MCF 10A (cell line): ENCODE measurements at places on chromosomes 3 and 15.

DNA sequence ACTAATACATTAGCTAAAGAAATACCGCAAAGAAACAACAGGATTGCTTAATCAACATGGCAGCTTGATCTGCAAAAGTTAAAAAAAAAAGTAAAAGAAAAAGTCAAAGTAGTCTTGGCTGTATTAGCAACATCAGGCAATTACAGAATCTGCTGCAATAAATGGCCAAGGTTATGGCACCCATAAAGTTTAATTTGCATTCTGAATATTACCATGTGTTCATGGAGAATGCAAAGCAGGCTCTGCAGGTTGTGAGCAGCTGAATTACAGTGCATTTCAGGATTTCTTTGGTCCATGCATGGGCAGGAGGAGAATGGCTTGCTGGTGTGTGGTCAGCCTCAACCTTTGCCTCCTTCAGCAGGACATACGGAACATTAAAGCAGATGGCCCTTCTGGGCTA lies 199.1 kb upstream of the AZI2 start:
- DNase-seq, result no peak

DNA sequence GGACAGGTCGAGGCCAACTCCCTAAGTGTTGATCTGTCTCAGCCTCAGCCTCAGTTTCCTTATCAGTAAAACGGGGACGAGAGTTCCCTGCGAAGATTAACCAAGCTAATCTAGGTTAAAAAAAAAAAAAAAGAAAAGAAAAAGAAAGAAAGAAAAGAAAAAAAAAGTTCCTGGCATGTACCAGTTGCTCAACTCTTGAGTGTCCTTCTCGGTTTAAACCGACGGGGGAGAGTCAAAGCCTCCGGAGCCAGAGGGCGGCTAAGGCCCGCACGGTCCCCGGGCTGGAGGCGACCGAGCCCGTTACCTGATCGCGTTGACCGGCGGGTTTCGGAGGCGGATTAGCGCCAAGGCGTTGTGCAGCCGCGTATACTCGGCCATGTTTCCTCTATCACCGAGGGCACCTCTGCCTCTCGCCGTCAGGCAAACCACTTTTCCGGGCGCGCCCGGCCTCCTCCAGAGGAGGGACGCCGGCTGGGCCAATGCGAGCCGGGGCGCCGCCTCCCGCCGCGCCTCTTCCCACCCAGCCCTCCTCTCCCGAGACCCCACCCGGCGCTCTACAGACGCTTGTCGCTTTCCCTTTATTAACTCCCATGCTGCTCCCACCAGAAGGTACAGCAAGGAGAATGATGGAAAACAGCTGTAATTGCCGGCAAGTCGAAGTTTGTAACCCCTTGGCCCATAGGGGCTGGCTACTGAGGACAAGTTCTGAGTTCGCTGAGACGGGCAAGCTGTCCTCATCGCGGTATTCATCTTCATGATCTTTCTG lies at the start of gene EHHADH:
Gene EHHADH (minus strand): TSS at position 405 of the 766 bp plus-strand sequence. CDS start 27 bp downstream, at position 378.
- peak; percentile 74 for DNase-seq

GRCh38 chr3:132279030-132279429 lies 38.2 kb upstream of the ACP3 start:
- DNase-seq, result no peak

GRCh38 chr3:179723617-179724016 lies 70.8 kb downstream of the USP13 start:
- DNase-seq, result no peak

DNA sequence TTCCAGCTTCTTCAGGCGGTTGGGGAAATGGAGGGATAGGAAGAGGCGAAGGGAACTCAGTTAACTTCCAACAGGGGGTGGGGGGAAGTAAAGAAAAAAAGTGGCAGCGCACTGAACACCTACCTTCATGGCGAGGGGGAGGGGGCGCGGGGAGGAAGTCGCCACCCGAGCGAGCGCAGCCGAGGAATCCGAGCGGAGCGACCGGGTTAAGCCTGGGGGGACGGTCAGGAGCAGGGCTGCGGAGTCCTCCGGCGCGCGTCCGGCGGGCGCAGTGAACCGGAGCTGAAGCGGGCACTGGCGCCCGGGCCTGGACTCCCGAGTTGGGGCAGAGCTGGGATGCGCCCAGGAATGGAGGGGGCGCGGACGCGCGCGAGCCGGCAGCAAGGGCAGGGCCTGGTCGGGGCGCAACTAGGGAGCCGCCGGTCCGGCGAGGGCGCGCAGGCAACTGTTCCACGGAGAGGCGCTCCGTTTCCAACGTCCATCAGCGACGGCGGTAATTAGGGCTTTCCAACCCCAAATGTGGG lies at the start of gene WNT5A:
Gene WNT5A (minus strand): TSS at position 450 of the 524 bp plus-strand sequence. CDS start 321 bp downstream, at position 129.
- peak; percentile 56 for DNase-seq

DNA sequence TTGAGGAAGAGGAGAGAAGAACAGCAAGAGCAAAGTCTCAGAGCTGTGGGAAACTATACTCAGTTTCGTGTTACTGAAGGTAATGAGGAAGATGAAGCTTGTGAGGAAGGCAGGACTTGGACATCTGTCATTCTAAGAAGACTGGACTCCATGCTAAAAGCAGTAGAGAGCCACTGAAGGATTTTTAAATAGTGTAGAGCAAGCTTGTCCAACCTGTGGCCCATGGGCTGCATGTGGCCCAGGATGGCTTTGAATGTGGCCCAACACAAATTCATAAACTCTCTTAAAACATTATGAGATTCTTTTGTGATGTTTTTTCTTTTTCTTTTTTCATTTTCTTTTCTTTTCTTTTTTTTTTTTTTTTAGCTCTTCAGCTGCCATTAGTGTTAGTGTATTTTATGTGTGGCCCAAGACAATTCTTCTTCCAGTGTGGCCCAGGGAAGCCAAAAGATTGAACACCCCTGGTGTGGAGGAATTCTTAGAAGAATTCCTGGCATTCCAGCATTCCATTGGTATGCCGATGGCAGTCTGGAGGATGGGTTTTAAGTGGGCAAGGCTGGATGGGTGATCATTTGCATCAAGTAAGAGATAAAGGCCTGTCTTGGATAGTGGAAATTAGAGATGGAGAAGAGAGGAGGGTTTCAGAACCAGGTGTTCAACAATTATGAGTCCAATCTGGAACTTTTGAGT lies 6.9 kb upstream of the NFKBIZ start:
- no peak for DNase-seq

DNA sequence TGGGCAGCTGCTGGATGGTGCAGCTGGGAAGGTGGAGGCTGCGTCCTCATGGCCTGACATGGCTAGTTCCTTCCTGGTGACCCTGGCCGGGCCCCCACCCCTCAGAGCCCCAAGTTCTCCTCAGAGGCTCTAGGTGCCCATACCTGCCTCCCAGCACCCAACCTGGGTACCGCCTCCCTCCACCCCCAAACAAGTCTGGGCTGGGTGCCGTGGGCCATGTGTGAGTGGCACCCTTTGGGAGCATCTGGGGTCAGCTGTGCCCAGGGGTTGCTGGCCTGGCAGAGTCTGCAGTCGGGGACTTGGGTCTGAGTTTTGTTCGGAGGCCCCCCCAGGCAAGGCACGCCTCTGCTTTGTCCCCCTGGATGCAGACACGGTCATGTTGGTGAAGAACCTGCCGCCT lies 10.5 kb downstream of the PLXNA1 start:
- no peak for DNase-seq

GRCh38 chr3:59408047-59408624 lies 358.3 kb upstream of the CFAP20DC start:
- no peak for DNase-seq

GRCh38 chr3:29486096-29486495 lies 205.2 kb downstream of the RBMS3 start:
- DNase-seq, result peak; percentile 79

DNA sequence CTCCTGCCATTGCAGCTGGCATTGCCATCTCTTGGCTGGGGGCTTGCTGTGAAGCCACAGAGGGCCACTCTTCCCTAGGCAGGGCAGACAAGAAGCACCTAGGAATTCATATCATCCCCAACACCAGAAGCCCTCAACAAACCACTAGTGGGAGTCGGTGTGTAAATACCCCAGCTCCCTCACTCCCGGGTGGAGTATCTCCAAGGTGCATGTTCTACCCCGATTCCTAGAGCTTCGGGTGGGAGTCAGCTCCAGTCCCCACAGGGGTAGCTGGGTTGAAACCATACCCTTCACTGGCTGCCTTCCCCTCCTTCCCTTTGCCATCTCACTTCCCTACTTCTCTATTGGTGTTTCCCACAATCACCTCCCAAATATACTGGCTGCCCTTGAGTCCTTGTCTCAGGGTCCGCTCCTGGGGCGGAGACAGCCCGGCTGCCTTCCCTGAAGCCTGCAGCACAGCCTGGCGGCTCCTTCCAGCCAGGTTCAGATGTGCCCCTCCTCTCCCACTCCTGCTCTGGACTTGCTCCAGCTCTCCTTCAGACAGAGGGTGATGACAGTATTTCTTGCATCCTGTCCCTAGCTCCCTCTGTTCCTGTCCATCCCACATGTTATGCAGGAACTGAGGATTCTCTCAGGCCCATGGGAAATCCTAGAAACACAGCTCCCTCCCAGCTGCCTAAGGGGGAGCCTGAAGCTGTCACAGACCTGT lies 33.3 kb downstream of the FAM3D start:
- DNase-seq, result no peak
